ENCODE measurements at places on chromosomes 16 and 17. TPM values are rescaled to one million over a fixed set of nuclear protein-coding genes. Genes with fewer than 3 reads are reported as not detected.

ZNF423 gene
- total RNA-seq: 7.9 TPM

CES3 gene
- 0.08 TPM for total RNA-seq

STAC2 gene
- total RNA-seq: not detected

ANKS4B gene
- total RNA-seq: 0.02 TPM

BEAN1 gene
- total RNA-seq: 0.87 TPM

ITPRIPL2 gene
- total RNA-seq: 3.6 TPM

DLX4 gene
- total RNA-seq: 0.34 TPM

KRT12 gene
- not detected for total RNA-seq

CD300E gene
- not detected for total RNA-seq

KCNJ2 gene
- 0.16 TPM for total RNA-seq

CLEC19A gene
- total RNA-seq: not detected

CTRB1 gene
- not detected for total RNA-seq

CD300A gene
- total RNA-seq: not detected

TEX19 gene
- total RNA-seq: 1.0 TPM

CCDC200 gene
- total RNA-seq: not detected

PRM3 gene
- total RNA-seq: not detected

KAT2A gene
- 23.5 TPM for total RNA-seq

DPEP1 gene
- 1.6 TPM for total RNA-seq

SLFN5 gene
- total RNA-seq: 1.5 TPM

CTRB2 gene
- total RNA-seq: 0.56 TPM

SLC12A3 gene
- total RNA-seq: not detected

TAC4 gene
- total RNA-seq: not detected

KATNB1 gene
- 38.9 TPM for total RNA-seq

C17orf75 gene
- total RNA-seq: 35.5 TPM

ZDHHC1 gene
- 0.10 TPM for total RNA-seq

RNF112 gene
- 2.4 TPM for total RNA-seq

SALL1 gene
- 2.3 TPM for total RNA-seq

ITGB4 gene
- total RNA-seq: 4.3 TPM

NOXO1 gene
- total RNA-seq: 0.43 TPM

GAS2L2 gene
- total RNA-seq: not detected

HSPB9 gene
- 0.28 TPM for total RNA-seq

RBFOX1 gene
- total RNA-seq: 11.6 TPM

AARS1 gene
- 36.5 TPM for total RNA-seq

TSPOAP1 gene
- 0.53 TPM for total RNA-seq

CCL8 gene
- total RNA-seq: not detected

DNASE1L2 gene
- 1.7 TPM for total RNA-seq

MAPT gene
- 1.8 TPM for total RNA-seq

HES7 gene
- total RNA-seq: 0.79 TPM

KRT33A gene
- not detected for total RNA-seq

NME1 gene
- total RNA-seq: 271 TPM

ABCA5 gene
- total RNA-seq: 0.13 TPM

TOM1L1 gene
- total RNA-seq: 13.1 TPM

MFAP4 gene
- total RNA-seq: 82.5 TPM

OTOP2 gene
- not detected for total RNA-seq

CRYM gene
- total RNA-seq: not detected

NPIPB6 gene
- total RNA-seq: 0.20 TPM
